ENCODE measurements at places on chromosomes 7 and 10. TPM values are rescaled to one million over a fixed set of nuclear protein-coding genes. Genes with fewer than 3 reads are reported as not detected.

DNA sequence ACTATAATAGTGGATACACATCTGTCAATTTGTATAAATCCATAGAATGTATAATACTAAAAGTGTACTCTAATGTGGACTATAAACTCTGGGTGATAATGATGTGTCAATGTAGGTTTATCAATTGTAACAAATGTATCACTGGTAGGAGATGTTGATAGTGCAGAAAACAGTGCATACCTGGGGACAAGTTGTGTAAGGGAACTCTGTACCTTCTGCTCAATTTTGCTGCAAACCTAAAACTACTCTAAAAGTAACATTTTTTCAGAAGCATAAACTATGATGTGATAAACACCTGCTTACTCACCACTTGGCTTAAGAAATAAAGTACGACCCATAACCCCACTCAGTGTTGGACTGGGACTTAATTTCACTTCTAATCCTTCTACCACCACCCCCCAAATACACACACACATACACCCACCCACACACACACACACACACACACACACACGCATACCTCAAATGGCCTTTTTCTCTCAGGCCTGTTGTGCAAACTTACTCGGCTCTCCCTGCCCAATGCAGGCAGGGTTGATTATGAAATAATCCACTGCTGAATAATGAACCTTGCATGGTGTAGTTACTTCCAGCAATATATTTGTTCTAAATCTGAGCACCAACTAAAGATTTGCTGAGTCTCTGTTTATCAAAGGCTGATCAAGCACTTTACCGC is 154.1 kb upstream of the KMT2E start:
- H3K4me1 ChIP-seq, result peaks cover 11% of the 10 kb centered on the region
- no peak overlapping the region for H3K4me3 ChIP-seq
- H3K36me3 ChIP-seq, result no peaks in the 10 kb centered on the region

- DNase-seq, result no peak
- H3K36me3 ChIP-seq, result no peaks in the 10 kb centered on the region
- no peaks in the 10 kb centered on the region for H3K27me3 ChIP-seq
- H3K4me3 ChIP-seq, result no peak overlapping the region
These were observed 109.3 kb downstream of the RBM20 start for GRCh38 chr10:110753462-110753861.

- peaks cover 71% of the 10 kb centered on the region for H3K27me3 ChIP-seq
- no peak for DNase-seq
- H3K4me1 ChIP-seq, result peaks cover 8% of the 10 kb centered on the region
- H3K27ac ChIP-seq, result no peak overlapping the region
These were observed 910 bp downstream of the WIPF3 start for GRCh38 chr7:29806995-29807841.

Gene BRI3
- total RNA-seq, result 77.1 TPM

All from T-helper 17 cell (primary cell).